Skeletal muscle cell (primary cell): ENCODE measurements at places on chromosomes 12 and 14.

DNA sequence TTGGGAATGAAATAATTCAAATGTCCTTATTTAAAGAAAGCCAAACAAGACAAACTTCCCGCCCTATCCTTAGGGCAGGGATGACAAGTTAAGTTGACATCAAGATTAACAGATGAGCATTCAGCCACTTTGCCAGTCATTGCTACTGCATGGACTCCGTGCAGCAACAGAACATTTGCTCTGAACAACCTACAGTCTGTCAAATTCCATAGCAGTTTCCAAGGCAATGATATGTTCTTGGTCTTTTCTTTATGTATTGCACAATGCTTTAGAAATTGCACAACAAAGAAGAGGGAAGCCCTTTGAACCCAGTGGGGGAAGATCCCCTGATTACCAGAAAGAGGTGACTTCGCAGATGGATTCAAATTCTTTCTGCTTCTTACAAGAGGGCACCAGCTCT is 269.8 kb downstream of the BCAT1 start:
- DNase-seq, result peak; percentile 23

DNA sequence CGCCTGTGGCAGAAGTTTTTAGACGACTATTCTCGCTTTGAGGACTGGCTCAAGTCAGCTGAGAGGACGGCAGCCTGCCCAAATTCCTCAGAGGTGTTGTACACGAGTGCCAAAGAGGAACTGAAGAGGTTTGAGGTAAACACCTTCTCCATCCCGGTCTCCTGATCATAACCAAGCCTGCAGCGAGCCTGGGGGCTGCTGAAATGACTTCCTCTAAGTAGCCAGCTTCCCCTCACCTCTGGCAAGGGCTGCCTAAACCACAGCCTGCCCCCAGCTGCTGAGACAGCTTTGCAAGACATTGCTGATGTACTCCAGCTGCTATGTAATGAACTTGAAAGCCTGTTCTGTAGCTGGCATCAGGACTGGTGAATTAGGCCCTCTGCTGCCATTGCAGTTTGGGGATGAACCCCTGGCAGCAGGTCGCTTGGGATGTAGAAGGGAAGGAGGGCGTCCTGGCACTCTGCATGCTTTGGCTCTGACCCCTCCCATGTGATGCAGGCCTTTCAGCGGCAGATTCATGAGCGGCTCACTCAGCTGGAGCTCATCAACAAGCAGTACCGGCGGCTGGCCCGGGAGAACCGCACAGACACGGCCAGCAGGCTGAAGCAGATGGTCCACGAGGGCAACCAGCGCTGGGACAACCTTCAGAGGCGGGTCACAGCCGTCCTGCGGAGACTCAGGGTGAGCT is 84.6 kb downstream of the ESR2 start:
- DNase-seq, result no peak

DNA sequence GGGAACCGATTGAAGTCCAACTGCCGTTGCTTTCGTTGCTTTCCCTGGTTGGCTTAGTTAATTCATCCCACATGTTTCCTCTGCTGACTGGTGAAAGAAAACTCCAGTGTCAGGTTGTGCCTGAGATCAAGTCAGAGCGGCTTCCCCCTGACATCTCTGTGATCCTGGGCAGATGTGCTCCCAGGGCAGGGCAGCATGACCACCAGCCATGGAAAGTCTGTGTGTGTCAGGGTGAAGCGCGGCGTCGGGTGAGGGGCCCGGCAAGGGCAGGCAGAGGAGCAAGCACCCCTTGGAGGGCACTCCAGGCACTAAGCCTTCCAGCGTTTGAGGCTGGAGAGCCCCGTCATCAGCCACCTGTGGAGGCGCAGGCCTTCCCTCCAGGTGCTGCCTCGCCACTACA is 54.5 kb upstream of the IGF1 start:
- DNase-seq, result no peak

DNA sequence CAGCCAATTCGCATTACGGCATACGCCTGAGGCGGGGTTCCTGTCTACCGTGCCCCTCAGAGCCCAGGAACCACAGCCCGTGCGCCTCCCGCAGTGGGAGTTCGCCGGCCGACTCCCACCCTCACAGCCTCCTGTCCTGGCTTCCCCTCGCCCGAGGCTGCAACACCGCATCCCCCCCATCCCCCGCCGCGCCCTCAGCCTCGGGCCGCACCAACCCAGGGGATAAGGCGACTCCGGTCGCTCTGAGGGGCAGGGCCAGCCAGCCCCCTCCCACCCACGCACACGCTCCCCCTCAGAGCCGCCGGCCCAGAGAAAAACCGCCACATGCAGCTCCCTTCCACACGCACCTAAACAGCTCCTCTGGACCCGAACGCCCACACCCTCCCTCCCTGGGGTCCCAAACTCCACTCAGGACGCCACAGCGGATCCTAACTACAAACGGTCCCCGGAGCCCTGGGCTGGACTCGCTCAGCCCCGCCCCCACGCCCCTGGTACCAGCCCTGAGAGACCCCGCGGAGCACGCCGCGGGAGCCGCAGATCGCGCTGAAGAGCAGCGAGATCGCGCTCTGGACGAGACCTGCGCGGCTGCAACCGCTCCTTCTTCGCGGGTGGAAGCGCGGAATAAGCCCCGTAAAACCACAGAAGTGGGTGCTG is at the start of gene C14orf39:
Gene C14orf39 (minus strand): TSS at position 466 of the 654 bp plus-strand sequence. CDS start 985 bp downstream, outside the sequence.
- DNase-seq, result peak; percentile 26

DNA sequence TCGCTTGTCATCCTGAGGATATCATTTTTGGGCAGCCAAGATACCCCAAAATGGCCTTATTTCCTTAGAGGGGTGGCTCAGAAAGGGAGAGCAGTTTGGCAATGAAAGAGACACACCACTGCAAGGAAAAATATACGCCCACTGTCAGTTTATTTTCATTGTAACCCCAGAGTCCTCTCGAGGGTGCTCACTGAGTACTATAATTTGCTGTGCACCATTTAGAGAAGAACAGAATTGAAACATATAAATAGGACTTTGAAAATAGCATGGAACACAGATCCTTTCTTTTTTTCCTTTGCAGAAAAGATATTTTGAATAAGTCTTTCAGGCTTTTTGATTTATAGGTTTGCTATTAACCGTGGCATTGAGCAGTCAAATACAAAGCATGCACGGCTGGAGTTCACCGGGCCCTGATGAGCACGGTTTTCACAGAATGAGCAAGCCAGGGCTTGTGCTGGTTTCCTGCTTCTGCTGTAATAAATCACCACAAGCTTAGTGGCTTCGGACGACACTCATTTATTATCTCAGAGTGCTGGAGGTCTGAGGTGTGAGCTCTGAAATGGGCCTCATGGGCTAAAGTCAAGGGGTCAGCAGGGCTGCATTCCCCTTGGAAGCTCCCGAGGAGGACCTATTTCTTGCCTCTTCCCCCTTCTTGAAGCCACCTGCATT is 152.3 kb downstream of the ZNF664 start:
- no peak for DNase-seq

DNA sequence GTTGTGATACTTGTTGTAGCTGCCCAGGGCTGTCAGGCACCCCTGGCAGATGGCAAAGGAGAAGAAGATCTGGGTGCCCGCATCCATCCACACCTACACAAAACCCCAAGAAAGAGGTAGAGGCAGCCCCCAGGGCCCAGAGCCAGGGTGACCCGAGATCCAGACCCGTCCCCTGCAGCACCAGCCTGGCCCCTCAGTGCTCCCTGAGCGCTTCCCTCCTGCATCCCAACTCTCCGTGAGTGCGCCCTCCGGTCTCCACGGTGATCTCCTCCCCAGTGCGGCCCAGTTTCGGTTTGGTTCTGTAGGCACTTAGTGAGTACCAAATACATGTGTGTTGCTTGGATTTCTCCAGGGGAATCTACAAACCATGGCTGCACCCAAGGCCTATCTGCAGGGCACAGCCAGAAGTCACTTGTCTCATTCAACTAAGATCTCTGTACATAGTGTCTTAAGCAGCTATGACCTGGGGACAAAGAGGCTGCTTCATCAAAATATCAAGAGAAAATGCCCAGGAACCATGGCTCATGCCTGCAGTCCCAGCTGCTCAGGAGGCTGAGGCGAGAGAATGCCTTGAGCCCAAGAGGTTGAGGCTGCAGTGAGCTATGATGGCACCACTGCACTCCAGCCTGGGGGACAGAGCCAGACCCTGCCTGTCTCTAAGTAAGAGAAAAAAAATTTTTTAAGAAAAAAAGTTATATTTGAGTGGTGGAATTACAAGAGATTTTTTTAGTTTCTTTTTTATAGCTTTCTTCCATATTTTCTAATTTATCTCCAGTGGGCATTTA is 15.9 kb downstream of the SLC6A12 start:
- no peak for DNase-seq

- no peak for DNase-seq
Measured at GRCh38 chr12:112179341-112179740, 54.0 kb downstream of the TRAFD1 start.

- no peak for DNase-seq
Measured at GRCh38 chr12:4106621-4107020, 166.9 kb upstream of the CCND2 start.

DNA sequence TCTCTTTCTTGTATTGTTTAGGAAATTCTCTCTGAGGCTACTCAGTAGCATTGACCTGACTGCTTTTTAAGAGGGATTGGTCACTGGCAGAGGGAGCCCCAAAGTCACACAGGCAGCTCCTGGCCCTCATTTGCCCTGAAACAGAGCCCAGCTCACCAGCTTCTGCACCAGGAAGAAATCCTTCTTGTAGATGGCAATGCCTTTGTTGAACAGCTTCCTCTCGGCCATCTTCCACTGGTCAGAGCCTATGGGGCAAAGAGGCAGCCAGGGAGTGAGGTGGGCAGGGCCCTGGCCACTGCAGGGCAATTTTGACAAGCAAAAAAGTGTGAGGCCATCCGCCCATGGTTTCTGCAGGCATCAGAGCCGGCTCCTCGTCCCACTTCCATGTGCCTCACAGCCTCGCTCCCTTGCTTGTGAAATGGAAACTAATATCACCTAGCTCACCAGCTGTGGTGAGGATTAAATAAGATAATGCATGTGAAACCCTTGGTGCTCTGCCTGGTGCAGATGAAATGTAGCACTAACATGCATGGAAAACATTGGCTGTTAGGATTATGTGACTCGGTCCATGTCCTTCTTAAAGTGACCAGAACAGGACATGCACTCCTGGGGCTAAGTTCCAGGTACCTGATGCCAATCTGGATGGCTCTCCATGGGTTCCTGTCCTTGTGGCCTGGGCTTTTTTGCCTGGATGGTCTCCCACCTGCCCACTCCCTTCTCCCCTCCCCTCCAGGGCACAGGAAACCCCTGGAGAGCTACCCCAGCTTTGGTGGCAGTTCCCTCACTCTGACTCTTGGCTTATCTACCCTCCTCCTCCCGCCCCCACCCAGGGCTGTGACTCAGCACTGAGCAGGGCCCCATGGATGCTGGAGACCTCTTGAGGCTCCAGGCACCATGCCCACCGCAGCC is 11.2 kb upstream of the PNMA1 start:
- DNase-seq, result no peak

DNA sequence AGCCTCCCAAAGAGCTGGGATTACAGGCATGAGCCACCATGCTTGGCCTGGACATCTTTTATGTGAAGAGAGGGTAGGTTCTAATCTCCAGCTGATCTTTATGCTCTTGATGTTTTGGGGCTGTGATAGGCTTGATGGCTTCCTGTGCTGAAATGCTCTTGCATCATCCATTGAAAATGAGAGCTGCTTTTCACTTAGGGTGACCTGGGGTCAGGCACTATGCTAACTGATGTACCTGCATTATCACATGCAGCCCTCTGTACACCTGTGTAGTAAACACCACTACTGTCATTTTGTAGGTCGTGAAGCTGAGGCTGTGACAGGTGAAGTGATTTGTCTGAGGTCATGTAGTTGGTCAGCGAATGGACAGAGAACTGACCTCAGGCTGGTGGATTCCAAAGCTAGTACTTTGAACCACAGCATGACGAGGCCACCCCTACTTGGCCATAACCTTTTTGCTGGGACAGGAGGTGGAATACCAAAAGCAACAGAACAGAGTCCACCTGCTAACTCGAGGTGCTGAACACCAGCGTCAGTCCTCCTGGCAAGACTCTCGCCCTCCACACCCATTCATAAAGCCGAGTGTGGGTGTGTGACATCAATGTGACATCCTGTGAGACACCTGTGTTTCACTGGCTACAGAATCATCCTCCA is 69.1 kb downstream of the C12orf75 start:
- no peak for DNase-seq

DNA sequence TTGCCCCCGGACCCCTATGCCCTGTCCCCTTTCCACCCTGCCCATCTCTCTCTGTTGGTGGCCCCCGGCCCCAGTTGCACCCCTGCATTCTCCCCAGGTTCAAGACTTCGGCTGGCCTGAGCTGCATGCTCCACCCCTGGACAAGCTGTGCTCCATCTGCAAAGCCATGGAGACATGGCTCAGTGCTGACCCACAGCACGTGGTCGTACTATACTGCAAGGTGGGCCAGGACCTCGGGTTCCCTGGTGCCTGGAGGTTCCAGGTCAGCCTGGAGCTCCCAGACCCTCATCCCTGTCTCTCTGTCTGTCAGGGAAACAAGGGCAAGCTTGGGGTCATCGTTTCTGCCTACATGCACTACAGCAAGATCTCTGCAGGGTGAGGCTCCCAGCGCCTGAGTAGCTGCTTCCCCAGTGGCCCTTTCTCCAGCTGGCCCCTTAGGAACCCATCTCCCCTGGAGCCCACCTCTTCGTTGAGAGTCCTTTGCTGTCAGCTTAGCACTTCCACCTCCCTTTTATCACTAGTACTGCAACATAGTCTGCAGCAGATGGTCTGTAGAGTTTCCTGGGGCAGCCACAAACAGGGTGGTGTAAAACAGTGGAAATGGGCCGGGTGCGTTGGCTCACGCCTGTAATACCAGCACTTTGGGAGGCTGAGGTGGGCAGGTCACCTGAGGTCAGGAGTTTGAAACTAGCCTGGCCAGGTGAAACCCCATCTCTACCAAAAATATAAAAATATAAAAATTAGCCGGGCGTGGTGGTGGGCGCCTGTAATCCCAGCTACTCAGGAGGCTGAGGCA is 5.8 kb downstream of the TNS2 start:
- no peak for DNase-seq

GRCh38 chr12:89461190-89461589 is 63.4 kb downstream of the GALNT4 start:
- DNase-seq, result no peak

DNA sequence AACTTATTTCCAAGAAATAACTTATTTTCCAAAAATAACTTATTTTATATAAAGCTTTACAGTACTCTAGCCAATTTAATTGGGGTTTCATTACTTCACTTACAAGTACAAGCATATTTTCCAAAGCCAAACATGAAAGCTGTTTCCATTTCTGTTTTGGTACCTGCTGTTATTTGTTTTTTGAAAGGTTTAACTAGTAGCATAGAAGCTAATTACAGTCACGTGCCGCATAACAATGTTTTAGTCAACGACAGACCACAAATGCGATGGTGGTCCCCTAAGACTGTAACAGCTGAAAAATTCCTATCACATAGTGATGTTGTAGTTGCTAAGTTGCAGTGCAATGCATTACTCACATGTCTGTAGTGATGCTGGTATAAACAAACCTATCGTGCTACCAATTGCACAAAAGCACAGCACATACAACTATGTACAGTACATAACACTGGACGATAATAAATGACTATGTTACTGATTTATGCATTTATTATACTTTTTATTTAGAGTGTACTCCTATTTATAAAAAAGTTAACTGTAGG is 21.7 kb downstream of the PTPN21 start:
- no peak for DNase-seq
